T1000 (cell line): ENCODE measurements at places on chromosomes 6 and 20.

DNA sequence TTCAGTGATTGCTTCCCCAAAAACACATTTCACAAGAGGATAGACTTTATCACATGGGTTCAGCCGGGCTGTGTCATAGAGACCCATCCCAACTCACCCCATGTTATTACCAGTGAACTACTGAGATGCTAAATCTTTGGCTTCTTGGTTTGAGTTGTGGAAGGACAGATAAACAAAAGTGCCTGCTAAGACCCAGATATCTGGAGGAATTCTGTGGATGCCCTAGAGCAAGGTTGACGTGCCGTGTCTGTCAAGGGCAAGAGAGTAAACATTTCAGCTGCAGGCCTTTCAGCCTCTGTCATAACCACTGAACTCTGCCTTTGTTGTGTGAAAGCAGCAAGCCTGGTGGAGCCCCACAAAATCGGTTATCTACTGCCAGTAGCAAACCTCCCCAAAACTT lies 11.2 kb upstream of the THBD start:
- no peak for DNase-seq

GRCh38 chr20:19260412-19261090 lies 48.1 kb downstream of the SLC24A3 start:
- no peak for DNase-seq

DNA sequence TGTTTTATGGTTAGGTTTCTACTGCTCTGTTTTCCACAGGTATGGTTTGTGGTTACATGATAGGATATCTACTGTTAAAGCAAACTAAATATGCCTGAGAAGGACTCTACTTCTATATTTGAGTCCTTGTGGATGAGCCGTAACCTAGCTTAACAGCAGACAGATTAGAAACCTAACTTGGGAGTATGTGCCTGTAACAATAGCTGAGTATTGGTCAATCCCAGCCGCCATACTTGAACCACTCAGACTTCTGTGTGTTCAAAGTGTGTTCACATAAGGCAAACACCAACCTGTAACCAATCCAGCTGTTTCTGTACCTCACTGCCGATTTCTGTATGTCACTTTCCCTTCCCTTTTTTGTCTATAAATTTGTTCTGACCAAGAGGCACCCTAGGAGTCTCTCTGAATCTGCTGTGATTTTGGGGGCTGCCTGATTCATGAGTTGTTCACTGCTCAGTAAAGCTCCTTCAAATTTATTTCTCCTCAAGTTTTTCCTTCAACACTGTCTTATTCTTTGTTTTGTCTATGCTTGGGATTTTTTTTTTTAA lies 37.1 kb downstream of the PHF3 start:
- no peak for DNase-seq

- DNase-seq: no peak
Observed at GRCh38 chr6:131117878-131118277, 17.4 kb upstream of the AKAP7 start.

- DNase-seq: no peak
Observed at GRCh38 chr20:48594533-48594932, 233.3 kb downstream of the PREX1 start.

DNA sequence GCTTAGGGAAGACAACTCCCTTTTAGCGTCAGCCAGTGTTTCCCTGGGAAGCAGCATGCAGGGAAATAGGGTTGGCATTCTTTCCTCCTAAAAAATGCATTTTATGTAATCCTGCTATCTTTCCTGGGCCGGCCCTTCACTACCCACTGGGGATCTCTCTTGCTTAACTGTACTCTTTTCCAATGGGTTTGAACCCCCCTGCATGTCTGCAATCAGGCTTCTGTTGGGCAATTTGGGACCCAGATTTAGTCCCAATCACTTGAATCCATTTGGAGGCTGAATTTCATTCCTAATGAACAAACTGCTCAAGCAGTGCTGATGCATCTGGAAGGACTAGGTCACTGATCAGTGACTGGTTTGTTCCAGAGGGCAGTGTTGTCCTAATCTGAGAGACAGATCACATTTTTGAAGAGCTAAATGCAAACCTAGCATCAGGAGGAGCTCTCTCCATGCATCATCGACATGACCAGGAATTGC lies 152.0 kb downstream of the TSHZ2 start:
- DNase-seq: no peak
